ENCODE measurements at places on chromosomes 11 and 22. TPM values are rescaled to one million over a fixed set of nuclear protein-coding genes. Genes with fewer than 3 reads are reported as not detected.
A peak's percentile ranks its signal among the peaks of the same experiment; 100 is the strongest.

DNA sequence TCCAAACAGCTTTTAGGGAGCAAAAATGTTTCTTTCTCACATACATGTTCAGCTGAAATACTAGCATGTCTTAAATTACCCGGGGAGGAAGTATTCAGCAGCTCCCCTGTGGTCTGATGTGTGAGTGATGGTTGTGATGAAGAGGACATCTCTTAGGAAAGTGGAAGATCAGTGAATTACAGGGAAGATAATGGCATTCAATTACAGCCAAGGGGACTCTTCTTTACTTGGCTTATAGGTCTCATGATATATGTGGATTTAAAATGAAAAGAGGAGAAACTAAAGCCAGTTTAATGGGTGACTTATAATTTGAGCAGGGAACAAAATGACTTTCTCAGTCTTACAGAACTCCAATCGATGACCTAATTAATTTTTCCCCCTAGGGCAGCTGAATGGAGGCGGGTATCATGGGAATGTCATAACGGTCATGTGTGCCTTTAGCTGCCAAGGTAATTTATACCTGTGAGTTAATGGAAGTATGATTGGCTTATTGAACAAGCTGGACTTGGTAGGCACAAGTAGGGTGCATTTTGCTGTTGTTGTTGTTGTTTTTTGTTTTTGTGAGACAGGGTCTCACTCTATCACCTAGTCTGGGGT is 198.8 kb downstream of the HIPK3 start:
- DNase-seq = no peak

DNA sequence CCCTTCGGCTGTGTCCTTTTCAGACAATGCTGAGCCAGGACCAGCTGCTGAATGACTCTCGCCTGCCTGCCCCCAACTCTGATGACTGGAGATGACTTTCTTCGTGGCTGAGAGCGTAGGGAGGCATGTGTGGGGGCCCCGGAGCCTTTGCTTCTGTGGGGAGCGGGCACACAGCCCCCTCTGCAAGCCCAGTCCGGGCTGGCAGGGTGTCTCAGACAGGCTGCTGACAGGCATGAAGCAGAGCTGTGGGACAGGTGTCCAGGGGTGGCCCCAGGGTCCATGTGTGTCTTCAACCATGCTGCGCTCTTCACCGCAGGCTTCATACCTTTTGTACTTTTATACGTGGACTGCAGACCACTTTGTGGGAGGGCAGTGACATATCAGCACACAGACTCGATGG is 16.6 kb downstream of the CYB5R2 start:
- DNase-seq = no peak

DNA sequence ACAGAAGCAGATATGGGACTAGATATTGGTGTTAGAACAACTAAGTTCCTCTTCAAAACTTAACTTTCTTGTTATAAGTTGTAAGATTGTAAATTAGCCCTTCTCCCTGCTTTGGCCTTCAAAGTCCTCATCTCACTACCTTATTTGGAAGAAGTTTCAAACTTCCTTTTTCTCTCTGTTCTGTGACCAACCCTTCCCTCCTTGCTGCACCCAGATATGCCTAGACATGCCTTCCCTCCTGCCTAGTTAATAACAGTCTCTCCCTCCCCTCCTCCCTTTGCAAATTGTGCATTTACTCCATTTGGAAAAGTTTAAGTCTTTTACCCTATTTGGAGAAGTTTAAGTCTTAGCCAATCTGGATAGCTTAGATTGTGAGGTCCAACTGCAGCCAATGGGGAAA is 4.9 kb downstream of the OR52K2 start:
- no peak for DNase-seq

GRCh38 chr22:41782316-41782715 is 18.2 kb upstream of the CCDC134 start:
- DNase-seq = no peak

GRCh38 chr22:24247564-24248344 is 2.9 kb upstream of the GGT5 start:
- no peak for DNase-seq

Gene BDNF
- 3.3 TPM for total RNA-seq

DNA sequence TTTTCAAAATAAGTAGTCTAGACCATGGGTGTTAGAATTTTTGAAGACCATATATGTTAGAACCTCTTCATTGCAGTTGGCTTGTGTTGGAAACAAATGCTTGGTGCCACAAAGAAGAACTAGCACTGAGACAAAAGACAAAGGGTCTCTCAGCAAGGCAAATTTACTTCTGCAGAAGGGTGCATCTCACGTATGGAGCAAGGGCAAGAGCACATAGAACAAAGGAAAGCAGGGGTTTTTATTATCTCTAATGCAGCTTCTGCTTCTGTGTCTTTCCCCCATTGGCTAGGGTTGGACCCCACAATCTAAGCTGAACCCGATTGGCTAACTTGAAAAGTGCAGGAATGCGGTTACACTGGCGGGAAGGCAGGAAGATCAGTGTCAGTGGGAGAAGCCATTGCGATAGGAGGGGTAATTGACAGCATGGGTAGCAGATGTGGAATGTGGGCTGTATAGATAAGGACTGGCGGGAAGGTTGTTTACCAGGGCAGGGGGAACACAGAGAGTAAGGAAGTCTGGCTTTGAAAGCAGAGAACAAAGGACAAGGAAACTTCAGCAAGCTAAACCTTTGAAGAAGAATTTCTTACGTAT is 9.2 kb upstream of the RBMXL2 start:
- no peak for DNase-seq

Gene FGF3
- not detected for total RNA-seq

- no peak for DNase-seq
Measured at GRCh38 chr11:61452825-61453224, 22.9 kb downstream of the SDHAF2 start.

DNA sequence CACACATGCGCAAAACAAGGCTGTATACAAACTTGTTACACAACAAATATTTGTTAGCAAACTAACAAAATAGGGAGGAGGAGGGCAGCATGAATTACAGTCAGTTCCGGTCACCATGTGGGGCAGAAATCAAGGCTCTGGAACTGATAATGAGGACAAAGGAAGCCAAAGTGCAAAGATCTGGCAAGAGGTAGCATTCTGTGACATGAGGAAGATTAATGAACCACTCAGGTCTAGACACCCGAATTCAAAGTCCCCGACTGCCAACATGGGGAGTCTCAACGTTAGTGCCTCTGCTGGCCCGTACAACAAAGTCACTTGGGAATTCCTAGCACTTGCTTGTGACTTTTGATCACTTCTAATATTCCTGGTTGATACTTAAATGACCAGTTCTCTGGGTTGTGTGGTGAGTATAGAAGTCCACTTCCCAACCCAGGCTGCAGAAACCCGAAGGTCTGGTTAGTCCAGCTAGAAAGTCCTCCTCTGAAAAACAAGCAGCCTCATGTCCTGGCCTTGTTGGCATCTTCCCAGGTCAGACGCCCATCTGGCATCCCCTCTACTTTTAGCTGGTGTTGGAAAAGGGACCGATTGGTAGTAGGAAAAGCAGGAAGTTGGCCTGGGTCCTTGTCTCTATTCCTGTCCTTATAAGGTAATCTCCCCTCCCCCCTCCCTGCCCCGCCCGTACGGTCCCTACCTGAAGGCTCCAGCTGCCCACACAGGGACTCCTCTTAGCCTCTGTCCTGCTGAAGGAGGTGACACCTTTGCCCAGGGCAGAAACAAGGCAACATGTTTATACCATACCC is 1.6 kb downstream of the SUN2 start:
- peak; percentile 70 for DNase-seq

DNA sequence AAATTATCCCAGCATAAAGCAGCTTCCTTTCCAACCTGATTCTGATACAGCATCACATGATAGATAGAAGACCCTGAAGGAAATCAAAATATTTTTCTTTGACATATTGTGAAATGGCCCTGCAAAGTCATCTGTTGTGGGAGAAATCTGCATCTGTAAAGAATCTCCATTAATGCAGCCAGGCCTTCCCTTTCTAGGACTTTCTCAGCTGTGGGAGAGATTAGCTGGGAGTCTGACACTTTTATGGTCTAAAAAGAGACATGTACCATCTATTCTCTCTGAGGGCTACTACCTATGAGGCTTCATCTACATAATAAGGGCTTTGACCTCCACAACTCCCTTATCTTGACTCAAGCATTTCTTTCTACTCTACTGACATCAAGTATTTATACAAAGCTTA is 238.1 kb downstream of the SWAP70 start:
- DNase-seq = no peak

DNA sequence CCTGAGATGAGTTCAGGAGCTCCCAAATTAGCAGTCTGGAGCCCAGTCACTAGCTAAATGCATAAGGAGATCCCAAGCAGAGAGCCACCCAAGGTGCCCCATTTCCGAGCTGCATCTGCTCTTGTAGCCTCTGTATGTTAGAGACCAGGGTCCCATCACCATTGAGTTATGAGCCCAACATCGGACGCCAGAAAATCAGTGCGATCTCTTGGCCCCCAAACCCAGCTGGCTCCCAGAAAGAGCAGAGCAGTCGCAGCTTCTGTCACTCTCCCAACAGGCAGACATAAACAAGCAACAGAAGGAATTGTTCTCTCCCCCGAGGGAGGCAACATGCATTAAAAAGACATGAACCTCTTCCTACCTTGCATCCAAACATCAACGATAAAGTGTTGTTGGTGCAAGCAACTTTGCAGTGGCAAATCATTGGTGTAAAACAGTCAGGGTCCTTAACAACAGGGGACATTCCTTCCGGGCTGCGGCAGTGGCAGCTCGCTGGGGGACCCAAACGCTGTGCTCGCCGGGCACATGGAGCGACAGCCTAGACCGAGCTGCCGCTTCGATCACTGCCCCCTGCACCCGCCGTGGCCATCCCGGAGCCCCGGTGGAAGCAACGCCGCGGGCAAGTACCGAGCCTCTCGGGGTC is 907.1 kb downstream of the DLG2 start:
- DNase-seq = no peak
